ENCODE measurements at places on chromosomes 16 and 17.

GRCh38 chr16:48609652-48610029 lies 339 bp downstream of the N4BP1 start:
- DNase-seq = no peak

DNA sequence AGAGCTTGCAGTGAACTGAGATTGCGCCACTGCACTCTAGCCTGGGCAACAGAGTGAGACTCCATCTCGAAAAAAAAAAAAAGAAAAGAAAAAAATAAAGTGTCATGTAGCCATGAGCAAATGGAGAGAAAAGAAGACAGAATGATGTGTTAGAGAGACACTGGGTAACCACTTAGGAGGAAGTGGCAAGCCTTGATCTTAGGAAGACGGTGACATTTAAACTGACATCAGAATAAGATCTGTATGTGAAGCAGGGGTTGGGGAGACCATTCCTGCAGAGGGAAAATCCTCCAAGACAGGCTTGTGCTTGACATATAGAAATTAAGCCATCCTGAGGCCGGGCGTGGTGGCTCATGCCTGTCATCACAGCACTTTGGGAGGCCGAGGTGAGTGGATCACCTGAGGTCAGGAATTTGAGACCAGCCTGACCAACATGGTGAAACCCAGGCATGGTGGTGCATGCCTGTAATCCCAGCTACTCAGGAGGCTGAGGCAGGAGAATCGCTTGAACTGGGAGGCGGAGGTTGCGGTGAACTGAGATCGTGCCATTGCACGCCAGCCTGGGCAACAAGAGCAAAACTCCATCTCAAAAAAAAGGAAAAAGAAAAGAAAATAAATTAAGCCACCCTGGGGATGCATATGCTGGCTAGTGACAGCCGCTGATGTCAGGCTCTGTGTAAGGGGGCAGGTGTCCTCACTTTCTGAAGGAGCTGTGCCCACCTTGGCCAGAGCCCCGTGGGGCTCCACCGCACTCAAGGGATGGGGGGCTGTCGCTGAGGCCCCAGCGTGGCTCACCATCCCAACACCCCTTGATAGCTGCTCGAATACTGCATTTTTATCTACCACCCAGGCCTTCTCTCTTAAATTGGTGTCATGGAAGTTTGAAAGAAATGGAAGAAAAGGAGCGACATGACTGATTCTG lies 13.1 kb upstream of the CYB5B start:
- DNase-seq = no peak

DNA sequence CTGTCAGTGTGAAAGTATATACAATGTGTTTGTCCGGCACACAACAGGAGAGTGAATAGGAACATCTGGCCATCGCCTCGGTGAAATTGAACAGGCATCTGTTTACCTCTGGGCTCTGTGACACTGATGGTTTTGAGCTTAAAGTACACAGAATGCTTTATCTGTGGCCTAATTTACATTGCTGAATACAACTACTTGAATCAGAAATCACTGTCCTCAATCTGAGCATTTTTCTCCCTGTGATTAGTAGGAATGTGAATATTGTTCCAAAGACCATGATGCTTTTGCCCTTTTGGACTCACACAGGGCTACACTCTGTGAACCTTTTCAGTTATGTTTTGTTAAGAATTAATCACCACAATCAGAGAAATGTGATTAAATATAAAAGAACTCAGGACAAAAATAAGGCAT lies 323.0 kb upstream of the TBX2 start:
- DNase-seq = no peak

DNA sequence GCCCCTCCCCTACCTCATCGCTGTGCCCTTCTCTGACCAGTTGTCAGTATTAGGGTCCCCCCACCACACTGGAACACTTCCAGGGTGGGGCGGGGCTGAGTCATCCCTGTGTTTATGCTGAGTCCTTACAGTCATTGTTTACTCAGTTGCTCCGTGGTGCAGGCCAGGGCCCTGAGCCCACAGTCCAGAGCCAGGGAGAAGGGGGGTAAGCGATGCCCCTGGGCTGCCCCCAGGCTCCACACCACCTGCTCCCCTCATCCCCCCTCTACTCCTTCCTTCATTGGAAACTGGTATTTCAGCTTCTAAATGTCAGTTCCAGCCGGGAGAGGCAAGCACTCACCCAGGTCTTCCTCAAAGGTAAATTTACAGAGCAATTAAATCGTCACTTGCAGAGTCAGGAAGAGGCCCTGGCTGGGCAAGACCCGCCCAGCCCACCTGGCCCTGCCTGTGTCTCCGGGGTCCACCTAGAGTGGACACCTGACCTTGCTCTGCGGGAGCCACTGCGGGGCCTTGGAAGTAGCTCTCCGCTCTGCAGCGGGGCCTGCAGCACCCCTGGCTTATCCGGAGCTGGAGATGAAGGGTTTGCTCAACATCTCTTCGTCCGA lies 4.8 kb downstream of the ATP2A3 start:
- no peak for DNase-seq

DNA sequence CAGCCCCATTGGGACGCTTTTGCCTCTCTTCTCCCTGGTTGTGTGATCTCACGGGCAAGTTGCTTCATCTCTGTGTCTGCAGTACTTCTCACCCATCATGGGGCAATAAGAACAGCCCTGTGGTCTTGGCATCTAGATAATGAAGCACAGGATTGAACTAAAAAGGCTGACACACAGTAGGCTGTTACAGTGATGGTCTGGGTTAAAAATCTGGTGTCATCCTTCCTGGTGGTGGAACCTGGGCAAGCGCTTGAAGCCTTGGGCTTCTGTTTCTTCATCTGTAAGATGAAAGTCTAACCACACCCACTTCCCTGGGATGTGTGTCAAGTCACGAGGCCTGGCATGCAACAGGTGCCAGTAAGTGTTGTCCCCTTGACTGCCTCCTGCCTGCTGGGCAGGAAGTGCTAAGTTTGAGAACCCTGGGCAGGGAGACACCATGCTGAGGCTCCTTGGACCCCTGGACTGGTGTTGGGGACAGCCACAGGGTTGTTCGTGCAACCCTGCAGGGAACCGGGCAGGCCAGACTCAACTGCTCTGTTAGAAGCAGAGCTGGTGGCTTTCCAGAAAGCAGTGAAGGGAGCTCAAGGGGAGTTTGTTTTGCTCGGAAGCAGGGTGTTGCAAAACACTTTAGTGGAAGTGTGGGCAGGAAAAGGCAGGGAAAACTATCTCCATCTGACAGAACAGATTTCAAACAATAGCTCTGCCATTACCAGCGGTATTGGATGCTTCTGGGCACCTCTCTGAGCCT lies 5.9 kb upstream of the MAP2K3 start:
- no peak for DNase-seq

GRCh38 chr16:78609402-78610274 lies 510.2 kb downstream of the WWOX start:
- DNase-seq = no peak

DNA sequence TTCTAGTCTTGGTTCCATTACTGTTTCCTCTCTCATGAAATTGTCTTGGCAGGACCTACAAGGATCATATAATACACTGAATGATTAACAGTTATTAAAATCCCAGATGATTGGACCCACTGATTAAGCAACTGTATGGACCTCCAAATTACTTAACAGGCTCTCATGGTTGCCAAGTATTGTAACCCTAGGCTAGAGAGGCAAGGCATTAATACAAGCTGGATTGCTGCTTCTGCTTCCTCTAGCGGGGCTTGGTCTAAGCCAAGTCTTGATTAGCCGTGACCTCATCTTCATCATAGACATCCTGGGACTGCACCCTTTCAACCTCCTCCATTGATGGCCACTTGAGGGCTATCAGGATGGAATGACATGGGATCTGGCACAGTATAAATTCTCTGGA lies 46.9 kb downstream of the SYCE1L start:
- no peak for DNase-seq

- no peak for DNase-seq
These were observed 44.0 kb downstream of the EPN2 start for GRCh38 chr17:19281161-19281560.
